T-cell (primary cell): ENCODE measurements at places on chromosomes 12 and 14. TPM values are rescaled to one million over a fixed set of nuclear protein-coding genes. Genes with fewer than 3 reads are reported as not detected.

KRT83 gene
- total RNA-seq: not detected

DNAJC22 gene
- not detected for total RNA-seq

KLRG1 gene
- 32.5 TPM for total RNA-seq

CIDEB gene
- total RNA-seq: 20.8 TPM

SLC25A47 gene
- total RNA-seq: 0.16 TPM

NPAS3 gene
- not detected for total RNA-seq

NELL2 gene
- 163 TPM for total RNA-seq

SYCP3 gene
- total RNA-seq: 0.69 TPM

BHLHE41 gene
- total RNA-seq: 0.46 TPM

TEX52 gene
- total RNA-seq: not detected

AMDHD1 gene
- total RNA-seq: 2.6 TPM

GLIPR1L1 gene
- total RNA-seq: not detected

LRP1-AS gene
- total RNA-seq: not detected

PHLDA1 gene
- total RNA-seq: 6.3 TPM

TSPAN19 gene
- total RNA-seq: not detected

PRIM1 gene
- 25.2 TPM for total RNA-seq

CARMIL3 gene
- total RNA-seq: 0.38 TPM

PIANP gene
- total RNA-seq: 0.88 TPM

INF2 gene
- 128 TPM for total RNA-seq

C12orf50 gene
- total RNA-seq: not detected

CYP27B1 gene
- total RNA-seq: 1.2 TPM

NTS gene
- not detected for total RNA-seq

TAS2R19 gene
- 2.7 TPM for total RNA-seq

IL26 gene
- not detected for total RNA-seq

PRB2 gene
- not detected for total RNA-seq

CCDC38 gene
- total RNA-seq: 0.49 TPM

CLEC4D gene
- total RNA-seq: not detected

RTL1 gene
- not detected for total RNA-seq

DICER1 gene
- total RNA-seq: 62.3 TPM

CCDC175 gene
- total RNA-seq: not detected

FLVCR2 gene
- total RNA-seq: 4.3 TPM

SMCO3 gene
- total RNA-seq: not detected

ACRBP gene
- total RNA-seq: 5.4 TPM
